Fibroblast of skin of right quadriceps (primary cell): ENCODE measurements at places on chromosomes 1 and 21.

DNA sequence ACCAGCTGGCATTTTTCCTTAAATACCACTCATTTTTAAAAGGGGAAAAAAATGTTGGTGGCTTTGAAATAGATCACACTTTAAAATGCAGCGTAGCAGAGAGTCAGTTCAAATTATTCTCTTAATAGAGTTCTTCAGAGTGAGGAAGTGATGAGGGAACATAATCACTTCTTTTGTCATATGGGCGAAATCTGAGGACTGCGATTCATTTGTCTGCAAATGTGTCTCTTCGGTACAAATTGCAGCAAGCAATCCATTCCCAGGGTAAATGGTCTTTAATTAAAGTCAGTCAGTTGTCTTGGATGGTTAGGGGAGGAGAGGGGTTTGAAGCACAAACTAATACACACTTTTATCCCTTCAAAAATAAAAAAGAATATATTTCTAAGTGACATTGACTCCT, 86.0 kb upstream of the SELENON start:
- DNase-seq = no peak

GRCh38 chr1:163399976-163400601, 78.3 kb downstream of the NUF2 start:
- DNase-seq = no peak

DNA sequence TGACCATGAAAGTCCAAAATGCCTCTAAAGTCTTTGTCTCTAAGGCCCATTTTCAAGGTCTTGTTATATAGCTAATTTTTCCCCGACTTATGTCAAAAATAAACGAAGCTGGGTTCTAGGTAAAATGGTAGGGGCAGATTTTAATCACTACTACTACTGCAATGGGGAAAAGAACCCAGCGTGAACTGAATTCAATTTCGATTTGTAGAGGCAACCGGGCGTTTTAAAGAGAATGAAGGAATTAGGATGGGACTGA, 536 bp upstream of the EXO1 start:
- no peak for DNase-seq

DNA sequence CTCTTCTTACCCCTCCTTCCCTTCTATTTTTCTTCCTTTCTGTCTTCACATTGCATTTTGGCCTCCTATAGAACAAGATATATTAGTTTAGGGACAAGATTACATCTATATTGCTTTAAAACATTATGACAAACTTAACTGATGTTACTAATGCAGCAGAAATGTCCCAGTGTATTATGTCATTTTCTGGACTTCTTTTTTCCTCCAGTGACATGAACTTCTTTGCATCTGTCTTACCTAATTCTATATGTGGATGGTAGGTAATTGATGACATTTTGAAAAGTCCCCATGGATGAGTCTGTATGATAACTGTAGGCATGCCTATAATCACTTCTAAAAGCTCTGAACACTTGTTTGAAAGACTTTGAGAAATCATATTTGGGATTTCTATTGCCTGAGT, 89.5 kb downstream of the FNBP1L start:
- DNase-seq = no peak

- DNase-seq = no peak
Observed at GRCh38 chr1:29441916-29442668, 205.8 kb downstream of the PTPRU start.
